ENCODE measurements at places on chromosomes 2 and 18.

DNA sequence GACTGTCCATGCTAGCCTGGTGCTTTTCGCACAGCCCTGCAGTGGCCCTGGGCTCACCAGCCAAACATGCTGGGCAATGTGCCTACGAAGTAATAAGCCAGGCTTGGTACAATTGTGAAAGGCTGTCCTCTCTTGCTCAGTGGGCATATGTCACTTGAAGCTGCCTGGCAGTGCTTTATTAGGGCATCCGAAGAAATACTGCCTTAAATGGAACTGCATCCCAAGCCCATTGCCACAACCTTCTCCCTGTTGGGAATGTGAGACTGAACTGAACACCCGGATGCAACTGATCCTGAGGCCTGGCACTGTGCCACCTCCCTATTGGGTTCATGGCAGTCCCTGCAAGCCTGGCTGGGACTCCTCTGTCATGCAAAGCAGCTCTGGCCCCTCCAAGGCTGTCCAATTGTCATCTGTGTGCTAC, 15.9 kb downstream of the CAPG start:
- no peak for DNase-seq

DNA sequence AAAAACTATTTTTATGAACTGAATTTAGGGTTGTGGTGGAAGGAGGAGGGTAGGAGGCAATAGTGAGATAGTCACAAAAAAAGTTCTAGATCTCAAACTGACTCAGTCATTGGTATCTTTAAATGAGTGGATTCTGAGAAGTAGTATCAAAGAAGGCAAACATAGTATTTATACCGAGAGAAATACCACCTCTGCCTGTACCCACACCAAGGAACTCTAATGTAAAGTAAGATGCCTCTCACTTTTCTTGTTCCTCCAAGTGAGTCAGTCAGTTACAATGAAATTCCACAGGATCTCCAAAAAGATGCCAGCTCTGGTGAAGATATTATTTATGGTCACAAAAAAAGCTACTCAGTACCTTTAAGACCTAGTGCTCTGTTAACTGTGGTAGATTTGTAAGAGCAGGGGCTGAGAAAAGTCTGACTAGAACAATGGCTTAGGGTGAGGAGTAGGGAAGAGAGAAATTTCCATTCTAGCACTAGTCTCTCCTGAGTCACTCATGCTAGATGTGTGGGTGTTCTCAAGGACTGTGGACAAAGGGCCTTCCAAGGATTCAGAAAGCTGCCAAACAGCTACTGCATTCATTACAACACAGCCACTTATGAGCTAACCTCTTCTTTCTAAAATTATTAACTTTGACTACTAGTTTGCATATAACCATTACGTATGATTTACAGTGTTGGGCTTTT, 36.3 kb downstream of the YWHAQ start:
- no peak for DNase-seq

DNA sequence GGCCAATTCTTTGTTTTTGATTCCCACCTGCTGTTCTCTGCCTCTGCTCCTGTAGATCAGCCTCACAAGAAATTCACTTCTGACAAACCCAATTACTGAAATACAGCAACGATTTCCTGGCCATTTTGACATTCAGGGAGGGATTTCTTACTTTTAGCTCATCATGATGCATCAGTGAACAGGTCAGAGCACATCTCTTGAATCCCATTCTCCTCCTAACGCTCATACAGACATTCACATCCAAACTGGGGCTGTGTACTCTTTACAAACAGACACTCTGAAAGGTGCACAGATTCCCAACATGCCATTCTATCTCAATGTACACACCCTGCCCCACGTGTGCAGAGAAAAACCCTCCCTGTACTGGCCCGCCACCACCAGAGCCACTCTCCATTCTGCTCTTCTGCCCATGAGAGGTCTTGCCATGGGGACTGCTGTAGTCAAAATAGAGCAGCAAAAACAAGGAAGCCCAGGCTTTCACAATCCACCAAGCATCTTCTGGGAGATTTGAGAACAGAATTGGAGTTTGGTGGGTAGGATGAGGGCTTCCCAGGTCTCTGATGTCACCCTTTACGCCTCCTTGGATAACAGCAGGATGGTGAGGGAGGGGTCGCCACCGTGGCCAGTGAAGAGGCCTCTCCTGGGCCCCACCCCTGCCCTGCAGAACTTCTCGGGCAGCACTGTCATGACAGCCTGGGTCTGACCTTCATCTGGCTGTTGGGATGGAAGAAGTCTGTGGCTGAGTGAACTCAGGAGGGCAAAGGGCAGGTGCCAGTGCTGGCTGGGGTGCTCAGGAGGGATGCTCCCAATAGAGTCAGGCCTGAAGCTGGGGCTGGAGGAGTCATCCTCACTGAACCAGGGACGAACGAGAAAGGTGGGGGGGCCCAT, 41.9 kb upstream of the ZFP36L2 start:
- DNase-seq = no peak

DNA sequence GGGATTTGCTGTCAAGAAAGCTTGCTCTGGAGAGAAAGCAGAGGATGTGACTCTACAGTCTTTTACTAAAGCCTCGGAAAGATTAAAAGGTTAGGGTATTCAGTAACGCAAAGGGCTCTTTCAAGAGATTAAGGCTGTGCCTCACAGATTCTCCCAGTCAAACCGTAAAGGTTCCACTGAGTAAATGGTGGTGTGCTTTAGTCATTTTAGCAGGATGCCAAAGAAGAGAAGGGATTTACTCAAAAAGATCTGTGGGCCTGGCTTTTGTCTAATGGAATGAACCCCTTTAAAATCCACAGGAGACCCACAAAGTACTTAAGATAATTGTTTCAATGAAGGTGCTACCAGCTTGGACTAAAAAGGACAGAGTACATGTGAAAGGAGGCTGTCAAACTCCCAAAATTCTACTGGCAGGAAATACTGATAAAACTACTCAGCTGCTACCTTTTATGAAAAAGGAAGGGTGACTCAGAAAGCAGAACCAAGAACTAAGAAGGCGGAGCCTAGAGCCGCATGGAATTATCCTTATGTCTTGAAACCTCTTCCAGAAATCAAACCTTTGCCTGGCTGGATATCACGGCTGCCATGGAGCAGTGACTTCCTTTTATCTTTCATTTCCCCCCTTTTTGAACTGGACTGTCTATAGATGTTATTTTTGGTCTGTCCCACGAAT, 670.2 kb upstream of the ZEB2 start:
- DNase-seq = no peak

- no peak for DNase-seq
These were observed 604.3 kb upstream of the POU3F3 start for GRCh38 chr2:104249629-104250028.

DNA sequence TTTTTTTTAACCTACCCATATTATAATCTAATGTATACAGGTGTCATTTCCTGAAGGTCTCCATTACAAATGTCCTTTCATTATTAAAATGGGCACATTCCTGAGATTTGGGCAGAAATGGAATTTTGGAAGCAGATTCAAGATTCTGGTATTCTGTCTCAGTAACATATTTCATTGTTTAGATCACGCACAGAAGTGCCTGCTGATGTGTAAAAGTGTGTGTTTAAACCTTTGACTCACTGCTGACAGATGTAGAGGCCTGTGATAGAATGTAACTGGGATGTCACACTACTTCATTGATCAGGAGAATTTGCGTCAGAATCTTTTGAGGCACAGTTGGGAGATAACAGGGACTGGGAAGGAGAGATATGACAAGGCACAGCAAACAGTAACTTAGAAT, 276.8 kb upstream of the EPAS1 start:
- no peak for DNase-seq

- DNase-seq = no peak
These were observed 42.1 kb downstream of the NOP58 start for GRCh38 chr2:202307690-202308089.

DNA sequence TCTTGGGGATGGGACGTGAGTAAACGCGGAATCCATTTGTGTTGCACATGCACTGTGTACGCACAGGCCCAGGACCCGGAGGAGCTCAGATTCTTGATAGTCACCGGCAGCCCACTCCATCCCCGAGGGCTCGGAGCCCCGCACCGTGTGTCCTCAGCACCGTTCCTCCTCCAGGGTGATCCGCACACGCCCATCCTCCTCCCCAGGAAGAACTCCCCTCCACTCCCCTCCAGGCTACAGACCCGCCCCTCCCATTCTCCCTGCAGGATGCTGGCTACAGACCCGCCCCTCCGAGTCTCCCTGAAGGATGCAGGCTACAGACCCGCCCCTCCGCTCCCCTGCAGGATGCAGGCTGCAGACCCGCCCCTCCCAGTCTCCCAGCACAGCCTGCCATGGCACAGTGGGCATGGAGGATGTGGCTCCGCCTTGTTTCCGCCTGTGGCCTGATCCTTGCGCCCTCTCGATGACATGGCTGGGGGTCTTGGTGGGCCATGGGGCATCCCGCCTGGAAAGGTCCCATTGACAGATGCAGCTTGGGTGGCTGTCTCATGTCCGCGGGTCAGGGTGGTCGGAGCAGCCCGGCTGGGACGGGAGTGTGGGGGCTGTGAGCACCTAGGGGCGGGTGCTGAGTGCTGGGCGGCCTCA, 14.1 kb downstream of the CTDP1 start:
- DNase-seq = no peak

GRCh38 chr2:172307800-172308199, 119.6 kb upstream of the ITGA6 start:
- DNase-seq = no peak

DNA sequence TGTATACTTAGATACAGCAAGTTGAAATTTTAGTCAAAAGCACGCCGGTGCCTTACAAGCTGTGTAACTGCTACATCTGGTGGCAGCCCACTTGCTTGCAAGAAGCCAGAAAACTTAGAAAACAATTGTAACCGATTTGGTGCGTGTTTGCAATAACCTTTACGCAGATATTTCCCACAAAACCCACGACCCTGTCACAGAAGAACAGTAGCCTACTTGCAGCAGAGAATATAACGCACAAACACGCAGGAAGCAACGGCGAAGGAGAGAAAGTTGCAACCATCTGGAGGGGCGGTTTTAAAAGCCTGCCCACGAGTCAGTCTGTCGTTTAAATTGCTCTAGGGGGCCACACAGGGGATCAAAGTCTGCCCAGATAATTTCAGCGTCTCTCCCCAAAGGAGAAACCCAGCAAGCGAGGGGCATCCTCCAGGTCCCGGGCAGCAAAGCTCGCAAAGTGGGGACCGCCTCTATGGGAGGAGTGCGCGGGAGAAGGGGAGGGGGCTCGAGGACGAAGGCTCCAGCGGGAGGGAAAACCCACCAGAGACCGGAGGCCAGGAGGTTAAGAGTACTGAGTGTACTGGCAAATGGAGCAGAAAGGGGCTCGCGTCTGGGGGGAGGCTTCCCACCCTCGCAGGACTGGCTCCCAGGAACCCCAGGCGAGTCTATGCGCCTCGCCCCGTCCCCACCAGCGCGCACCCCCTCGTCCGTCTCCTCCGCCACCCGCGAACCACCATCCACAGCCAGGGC, 1.1 kb downstream of the TLK1 start:
- peak; percentile 58 for DNase-seq

- DNase-seq = no peak
These were observed 467.0 kb upstream of the PKDCC start for GRCh38 chr2:41580806-41581205.

DNA sequence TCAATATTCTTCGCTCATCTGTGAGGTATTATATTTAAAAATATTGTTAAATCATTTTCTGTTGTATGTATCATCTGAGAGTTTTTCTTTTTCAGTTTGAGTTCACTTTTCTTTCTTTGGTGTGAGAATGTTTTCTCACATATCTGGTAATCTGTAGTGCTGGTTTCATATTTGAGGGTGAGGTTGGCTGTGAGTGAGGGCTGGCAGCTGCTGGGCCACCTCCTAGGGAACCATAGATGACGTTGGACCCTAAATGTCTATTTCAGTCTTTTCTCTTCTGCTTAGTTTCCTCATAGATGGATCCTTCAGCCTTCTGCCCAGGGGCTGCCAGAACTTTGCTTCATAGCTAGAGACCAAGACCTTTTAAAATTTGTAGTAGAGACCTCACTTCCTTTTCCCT, 33.5 kb downstream of the MGAT5 start:
- DNase-seq = no peak

DNA sequence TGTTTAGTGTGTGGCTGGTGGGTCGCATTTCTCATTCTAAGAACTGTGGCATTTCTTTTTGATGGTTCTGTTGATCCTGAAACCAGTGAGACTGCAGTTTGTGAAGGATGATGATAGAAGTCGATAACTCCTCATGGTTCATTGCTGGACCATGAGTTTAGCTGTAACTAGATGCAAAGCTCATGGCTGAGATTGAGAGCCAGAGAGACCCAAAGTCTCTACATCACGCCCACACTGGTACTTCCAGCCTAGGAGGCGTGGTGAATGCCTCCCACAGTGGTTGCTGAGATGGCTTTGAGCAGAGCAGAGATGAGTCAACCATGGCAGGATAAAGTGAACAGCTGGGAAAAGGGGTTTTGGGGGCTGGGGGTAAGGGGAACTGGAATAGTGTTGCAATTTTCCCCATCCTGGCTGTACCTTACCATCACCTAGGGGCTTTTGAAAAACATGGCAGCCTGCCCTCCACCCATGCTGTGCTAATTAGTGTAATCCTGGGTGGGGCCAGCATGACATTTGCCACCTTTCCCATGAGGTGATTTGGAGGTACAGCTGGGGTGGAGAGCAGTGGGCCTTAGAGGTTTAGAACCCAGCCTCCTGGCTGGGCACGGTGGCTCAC, 24.1 kb downstream of the INPP4A start:
- DNase-seq = peak; percentile 69

- DNase-seq = no peak
These were observed 23.1 kb downstream of the PDK1 start for GRCh38 chr2:172578860-172579512.

DNA sequence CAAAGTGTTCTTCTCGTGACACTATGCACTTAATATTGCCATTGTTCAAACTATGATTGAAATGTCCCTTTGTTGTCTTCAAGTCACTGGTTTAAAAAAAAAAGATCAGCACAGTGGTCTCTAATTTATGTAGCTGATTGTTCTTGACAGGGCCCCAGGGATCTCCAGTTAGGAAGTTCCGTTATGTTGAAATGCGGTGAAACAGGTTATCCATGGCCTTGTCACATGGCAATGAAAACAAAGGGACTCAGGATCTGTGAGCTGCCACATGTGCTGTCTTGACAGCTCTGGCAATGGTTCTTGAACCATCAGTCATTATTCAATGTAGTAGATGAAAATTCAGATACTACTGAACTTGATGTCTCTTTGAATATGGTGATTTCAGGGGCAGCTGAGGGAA, 147.4 kb downstream of the SETBP1 start:
- DNase-seq = no peak

DNA sequence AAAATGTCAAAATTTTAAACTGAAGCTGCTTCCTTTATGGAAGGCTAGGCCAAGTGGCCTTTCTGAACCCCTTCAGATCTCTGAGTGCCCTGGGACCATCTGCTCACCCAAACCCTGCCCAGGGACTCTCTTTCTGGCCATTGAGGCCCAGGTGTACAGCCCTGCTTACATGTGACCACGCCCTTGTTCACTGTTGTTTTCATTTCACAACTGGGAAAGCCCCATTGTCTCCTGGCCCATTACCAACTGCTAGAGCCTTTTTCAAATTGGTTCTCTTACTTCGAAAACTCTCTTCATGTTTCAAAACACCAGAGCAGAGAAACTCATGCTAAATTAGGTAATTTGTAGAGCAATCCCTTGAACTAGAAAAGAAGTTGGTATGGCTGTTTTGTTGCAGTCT, 219.5 kb upstream of the TANK start:
- no peak for DNase-seq

All from activated CD4-positive, alpha-beta T cell treated with anti-CD3 and anti-CD28 coated beads, Interleukin-2, amount 50 U/mL, for 48 hours (primary cell).